ENCODE measurements at places on chromosomes 16 and 17.
A peak's percentile ranks its signal among the peaks of the same experiment; 100 is the strongest.

- no peak for DNase-seq
These were observed 29.2 kb downstream of the TMC5 start for GRCh38 chr16:19446886-19447285.

- DNase-seq, result no peak
These were observed 62.6 kb downstream of the PLCG2 start for GRCh38 chr16:81841722-81842121.

GRCh38 chr17:79086609-79087427, 12.2 kb downstream of the ENGASE start:
- peak; percentile 46 for DNase-seq

- peak; percentile 77 for DNase-seq
These were observed 89.1 kb upstream of the GNAO1 start for GRCh38 chr16:56102183-56102686.

GRCh38 chr16:25256695-25257469, 763 bp downstream of the ZKSCAN2 start:
- DNase-seq, result no peak

DNA sequence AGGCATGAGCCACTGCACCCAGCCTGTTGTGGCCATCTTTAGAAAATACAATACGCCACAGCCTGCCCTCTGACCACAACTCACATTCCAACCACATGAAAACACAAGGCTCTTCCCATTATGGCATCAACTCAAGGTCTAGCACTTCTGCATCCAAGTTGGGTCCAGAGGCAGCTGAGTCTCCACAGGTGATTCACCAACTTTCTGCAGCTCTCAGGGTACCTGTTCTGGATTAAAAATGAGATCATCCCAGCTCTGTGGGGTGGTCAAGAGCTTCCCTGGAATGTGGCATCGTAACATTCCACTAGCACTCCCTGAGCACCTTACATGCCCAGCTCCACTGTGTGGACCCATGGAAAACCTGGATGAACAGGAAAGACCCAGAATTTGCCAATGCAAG, 9.9 kb upstream of the GUCY2D start:
- DNase-seq, result no peak

- DNase-seq, result no peak
These were observed 4.1 kb downstream of the SP6 start for GRCh38 chr17:47846716-47847340.

DNA sequence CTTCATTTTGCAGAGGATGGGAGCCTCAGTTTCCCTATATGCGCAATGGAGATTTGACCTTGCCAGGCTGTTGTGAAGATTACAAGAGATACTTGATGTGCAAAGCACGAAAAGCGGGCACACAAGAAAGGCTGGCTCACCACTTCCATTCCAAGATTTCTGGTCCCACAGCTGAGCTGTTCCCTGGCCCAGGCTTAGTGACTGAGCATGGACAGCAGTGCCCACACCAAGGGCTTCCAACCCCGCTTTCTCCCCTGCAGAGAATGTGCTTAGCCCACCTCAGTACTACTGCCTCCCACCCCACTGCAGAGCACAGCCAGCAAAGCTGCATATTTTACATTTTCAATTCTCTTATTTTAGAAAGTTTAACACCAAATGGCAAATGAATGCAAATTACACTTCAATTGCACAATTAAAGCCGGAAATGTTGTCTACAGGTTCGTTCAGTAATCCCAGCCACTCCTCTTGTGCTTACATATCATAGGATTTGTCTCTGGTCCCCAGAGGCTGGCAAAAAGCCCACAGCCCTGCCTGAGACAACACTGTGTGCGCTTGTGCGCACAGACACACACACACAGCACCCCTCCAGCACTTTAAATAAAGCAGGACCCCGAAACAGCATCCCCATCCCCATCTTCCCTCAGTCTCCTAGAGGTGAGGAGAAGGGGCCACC, 51.8 kb downstream of the VAC14 start:
- no peak for DNase-seq

- DNase-seq, result no peak
These were observed 104.4 kb downstream of the IRX5 start for GRCh38 chr16:55035029-55035428.

DNA sequence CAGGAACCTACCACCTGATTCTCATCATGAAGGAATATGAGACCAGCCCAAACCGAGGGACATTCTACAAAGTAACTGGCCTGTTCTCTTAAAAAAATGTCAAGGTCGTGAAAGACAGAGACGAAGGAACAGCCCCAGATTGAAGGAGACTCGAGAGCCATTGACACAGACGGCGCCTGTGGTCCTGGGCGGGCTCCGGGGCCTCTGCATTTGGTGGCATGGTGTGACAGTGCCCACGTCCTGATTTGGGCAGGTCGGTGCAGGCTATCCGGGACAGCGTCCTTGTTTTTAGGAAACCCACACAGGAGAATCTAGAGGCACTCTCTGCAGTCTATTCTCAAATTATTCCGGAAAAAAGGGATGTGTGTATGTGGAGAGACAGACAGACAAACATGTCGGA, 64.1 kb downstream of the ADCY9 start:
- no peak for DNase-seq

- no peak for DNase-seq
These were observed 108.5 kb downstream of the CYB561 start for GRCh38 chr17:63337579-63337978.

DNA sequence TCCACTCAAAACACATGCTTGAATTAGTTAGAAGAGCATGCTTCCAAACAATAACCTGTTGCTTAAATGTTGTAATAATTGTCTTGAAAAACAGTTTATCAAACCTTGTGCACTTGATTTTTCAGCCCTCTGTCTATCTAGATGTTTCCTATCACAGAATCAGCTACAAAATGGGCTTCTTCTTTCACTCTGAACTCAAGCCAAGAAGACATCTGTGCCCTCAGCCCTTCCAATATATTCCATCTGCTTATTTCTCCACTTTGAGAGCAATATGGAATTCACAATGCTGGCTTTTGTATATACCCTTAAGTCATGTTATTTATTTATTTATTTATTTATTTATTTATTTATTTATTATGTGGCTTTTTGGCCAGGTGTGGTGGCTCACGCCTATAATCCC, 234.2 kb downstream of the TOX3 start:
- DNase-seq, result no peak

DNA sequence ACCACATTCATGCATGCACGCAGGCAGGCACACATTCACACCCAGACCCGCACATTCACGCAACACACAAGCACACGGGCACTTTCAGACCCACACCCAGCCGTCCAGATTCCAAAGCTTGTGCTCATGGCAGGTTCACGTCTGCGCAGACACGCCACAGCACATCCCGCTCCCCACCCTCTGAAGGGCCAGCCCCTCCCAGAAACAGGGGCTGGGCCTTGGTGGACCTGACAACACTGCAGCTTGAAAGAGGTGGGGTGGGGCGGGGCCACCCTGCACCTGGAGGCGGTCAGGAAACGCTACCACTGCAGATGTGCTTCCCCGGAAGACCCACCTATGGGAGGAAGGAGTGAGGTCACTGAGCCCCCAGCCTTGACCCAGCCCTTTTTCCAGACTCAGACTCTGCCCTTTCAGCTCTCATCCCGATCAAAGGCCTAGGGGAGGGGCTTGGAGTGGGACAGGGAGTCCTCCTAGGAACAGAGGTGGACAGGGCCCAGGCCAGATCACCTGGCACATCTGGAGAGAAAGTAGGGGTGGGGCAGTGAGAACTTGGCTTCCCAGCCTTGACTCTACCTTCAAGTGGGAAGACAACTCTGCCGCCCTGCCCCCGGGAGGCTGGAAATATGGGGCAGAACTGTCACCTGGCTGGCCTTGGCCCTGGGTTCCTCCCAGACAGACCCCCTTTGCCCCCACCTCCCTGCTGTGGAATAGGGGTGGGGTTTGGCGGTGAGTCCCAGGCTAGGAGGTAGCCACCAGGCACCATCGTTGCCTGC, 11.0 kb downstream of the P3H4 start:
- DNase-seq, result peak; percentile 65

DNA sequence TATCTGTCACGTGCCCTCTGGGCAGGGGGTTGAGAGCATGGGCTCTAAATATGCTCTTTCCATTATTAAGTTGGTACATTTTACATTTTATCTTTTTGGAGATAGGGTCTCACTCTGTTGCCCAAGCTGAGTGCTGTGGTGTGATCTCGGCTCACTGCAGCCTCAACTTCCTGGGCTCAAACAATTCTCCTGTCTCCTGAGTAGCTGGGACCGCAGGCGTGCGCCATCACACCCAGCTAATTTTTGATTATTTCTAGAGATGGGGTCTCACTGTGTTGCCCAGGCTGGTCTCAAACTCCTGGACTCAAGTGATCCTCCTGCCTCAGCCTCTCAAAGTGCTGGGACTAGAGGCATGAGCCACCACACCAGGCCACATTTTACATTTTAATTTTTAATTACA, 43.9 kb upstream of the KDM6B start:
- no peak for DNase-seq

DNA sequence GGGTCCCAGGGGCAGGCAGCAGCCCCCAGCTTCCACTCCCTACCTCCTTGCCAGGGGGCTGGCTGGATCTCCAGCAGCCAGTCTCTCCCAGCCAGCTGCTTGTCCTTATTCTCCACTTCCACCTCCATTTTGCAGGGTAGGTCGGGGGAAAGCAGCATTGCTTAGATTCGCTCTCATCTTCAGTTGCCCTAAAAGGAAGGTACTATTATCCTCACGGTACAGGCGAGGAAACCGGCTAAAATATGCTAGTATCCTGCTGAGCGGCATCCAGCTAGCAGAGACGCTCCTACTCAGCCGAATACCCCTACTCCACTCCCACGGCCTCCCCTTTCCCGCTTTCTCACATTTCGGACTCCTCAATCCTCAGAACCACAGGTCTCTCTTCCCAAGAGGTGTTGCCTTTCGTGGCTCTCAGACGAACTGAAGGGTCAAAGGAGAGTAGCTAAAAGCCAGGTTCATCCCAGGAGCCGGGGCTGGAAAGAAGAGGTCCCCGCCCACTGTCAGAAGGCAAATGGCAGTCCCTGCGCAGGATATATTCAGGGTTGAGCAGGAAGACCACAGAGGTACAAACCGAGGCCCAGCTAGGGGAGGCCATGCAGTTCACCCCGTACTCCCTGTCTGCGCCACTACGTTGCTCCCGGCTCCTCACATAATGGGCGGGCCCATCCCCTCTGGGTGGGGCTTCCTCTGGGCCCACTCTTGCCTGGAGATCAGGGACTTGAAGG, 1.7 kb upstream of the RAB11FIP4 start:
- no peak for DNase-seq

- DNase-seq, result no peak
These were observed 7.4 kb upstream of the DHX40 start for GRCh38 chr17:59558039-59558438.

DNA sequence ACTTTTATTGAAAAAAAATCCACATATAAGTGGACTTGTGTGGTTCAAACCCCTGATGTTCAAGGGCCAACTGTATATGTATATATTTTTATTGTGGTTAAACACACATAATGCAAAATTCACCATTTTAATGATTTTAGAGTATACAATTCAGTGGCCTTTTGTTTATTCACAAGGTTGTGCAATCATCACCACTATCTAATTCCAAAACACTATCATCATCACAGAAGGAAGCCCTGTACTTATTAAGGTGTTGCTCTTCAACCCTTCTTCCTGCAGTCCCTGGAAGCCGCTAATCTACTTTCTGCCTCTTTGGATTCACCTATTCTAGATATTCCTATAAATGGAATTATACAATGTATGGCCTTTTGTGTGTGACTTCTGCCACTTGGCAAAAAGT, 23.0 kb downstream of the MAP2K6 start:
- DNase-seq, result no peak

DNA sequence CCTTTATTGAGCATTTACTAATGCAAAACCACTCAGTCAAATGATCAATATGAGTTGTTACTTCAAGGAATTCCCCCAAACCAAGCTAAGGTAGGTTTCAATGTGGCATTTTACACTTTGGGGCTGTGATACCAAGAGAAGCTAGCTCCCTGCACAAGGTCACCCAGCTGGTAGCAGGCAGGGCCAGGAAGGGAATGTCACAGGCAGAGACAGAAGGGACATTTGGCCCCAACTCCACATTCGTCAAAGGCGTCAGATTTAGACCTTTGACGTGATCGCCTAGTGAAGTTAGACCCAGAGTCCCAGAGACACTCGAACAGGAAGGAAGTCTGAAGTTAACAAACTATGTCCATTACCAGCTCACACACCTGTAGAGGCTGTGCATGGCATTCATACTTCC, 5.5 kb upstream of the SMG1 start:
- DNase-seq, result no peak

DNA sequence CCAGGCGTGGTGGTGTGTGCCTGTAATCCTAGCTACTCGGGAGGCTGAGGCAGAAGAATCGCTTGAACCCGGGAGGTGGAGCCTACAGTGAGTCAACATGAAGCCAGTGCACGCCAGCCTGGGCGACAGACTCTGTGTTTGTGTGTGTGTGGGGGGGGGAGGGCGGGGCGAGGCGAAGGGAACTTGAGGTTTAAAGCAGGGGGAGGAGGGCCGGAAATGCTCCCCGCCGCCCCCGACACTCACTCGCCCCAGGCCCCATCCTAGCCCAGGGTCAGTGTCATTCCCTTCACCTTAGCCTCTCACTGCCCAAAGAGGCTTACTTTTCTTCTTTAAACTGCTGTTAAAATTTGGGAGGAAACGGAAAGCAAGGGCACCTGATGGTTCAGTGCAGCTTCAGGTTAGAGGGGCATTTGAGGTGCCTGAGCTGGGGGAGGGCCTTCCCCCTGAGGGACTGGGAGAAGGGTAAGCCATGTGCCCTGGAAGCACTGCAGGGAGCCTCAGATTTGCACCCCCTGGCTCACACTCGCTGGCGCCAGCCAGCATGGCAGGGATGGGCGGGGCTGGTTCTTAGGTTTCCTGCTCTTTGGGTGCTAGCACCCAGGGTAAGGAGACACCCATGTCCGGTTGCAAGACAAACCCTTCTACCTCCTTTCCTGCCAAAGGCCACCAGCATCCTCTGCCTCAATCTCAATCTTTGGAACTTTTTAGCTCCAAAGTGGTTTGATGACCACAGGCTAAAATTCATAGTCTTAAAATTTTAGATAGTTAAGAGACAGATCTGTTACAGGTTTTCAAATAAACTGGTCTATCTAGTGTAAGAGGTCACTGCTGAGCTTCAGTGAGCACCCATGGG, 2.2 kb upstream of the LIMD2 start:
- peak; percentile 89 for DNase-seq

DNA sequence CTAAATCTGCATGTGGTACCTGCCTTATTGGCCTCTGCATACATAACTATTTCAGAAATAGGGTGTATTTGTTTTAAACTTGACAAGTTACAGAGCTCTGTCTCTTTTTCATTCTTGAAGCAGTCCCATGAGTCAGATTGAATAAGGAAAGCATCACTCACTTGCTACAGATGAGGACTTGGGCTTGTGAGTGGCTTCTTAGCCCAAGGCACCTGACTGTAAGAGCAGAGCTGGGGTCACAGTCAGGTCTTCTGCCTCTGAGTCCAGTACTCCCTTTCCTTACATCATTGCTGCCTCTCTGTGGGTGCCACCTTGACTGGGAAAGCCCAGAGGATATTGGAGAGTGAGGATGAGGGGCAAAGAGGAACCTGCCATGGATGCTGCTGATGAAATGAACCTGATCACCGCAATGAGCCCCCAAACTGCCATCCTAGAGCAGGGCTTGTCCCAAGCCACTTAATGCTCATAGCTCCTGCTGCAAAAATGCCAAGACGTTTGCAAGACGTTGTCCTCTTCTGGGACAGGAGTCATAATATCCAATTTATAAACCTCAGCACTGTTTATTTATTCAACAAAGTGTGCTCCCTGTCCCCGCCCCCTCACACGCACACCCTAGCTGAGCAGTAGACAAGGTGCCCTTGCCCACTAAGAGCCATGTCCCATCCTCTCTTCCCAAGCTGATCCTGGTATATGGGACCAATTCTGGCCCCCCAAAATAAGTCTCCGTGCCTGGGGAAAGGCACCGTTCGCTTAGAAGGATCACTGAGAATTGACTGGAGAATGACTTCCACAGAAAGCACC, 74.1 kb downstream of the CCDC182 start:
- DNase-seq, result no peak

Measured in Right ventricle myocardium inferior (tissue), 1 donor.